ENCODE measurements at places on chromosomes 4 and X. TPM values are rescaled to one million over a fixed set of nuclear protein-coding genes. Genes with fewer than 3 reads are reported as not detected.

- DNase-seq = no peak
Measured at GRCh38 chr4:26570596-26570995, 13.3 kb upstream of the TBC1D19 start.

- DNase-seq = no peak
Measured at GRCh38 chrX:9519546-9520216, 54.8 kb downstream of the TBL1X start.

DNA sequence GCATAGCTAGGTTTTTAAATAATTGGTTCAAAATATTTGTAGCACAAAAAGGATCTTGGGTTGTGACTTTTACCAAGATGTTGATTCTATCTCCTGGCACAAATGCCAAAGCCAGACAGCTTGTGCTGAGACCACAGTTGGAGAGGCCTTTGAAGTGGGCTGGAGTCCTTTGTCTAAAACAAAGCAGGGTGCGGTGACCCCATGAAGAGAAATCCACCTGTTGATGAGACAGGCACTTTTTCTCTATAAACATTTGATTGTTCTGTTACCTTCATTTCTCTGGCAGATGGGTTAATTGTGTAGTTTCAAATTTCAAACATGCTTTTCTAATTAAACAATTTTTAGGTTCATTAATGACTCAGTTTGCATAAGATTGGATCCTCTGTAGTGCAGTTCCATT is 56.7 kb downstream of the STOX2 start:
- DNase-seq = no peak

IL2RG gene
- total RNA-seq = 447 TPM

ZNF275 gene
- 17.4 TPM for total RNA-seq

- no peak for DNase-seq
Measured at GRCh38 chrX:139298437-139298836, 232.1 kb upstream of the F9 start.

- DNase-seq = no peak
Measured at GRCh38 chr4:126604268-126604867, 1028.4 kb upstream of the INTU start.

MAGED4B gene
- 0.42 TPM for total RNA-seq

GPR173 gene
- not detected for total RNA-seq

- DNase-seq = no peak
Measured at GRCh38 chr4:79820427-79820826, 252.6 kb downstream of the ANTXR2 start.

DNA sequence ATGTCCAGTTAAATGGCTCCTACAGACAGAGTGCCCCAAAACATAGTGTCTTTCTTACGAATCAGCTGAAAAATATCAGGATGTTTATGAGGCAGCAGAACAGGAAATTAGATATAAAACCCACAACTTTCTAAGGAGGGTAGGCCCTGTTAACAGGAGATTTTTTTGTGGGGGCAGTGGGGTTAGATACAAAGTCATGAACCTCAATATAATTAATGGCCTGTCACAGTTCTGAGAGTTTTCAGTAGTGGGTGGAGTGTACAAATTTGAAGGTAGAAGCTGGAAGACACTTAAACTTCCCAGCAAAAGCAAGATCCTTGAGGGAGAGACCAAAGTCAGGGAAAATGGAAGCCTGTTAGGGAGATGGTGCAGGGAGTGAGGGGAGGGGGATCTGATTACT is 17.4 kb downstream of the PAGE4 start:
- no peak for DNase-seq

DNA sequence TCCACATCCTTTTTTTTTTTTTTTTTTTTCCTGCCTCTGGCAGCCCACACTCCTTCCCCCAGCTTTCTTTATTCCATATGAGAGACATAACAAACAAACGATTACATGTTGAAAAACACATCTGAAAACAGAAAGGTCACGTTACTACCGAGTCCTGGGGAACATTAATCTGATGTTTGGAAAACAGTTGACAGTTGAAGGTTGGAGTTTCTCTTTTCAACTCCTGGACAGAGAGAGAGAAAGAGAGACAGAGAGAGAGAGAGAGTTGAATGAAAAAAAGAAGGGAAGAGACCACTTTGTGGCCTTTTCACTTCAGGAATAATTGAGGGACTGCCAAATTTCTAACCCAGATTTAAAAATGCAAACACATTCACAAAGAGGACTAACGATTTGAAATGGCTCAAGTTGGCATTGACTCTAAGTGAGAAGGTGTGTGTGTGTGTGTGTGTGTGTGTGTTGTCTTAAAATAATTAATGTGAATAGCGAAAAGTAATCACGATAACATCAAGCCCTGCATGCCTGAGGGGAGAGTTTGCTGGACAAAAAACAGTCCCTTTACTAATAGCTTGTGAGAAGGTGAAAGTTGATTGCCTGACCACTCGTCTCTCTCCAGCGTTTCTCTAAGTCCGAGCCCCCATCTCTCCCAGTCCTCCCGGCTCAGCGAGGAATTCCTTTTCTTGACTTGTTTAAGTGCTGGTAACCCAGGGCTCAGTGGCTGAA is 67.3 kb downstream of the FBXO8 start:
- DNase-seq = no peak

DNA sequence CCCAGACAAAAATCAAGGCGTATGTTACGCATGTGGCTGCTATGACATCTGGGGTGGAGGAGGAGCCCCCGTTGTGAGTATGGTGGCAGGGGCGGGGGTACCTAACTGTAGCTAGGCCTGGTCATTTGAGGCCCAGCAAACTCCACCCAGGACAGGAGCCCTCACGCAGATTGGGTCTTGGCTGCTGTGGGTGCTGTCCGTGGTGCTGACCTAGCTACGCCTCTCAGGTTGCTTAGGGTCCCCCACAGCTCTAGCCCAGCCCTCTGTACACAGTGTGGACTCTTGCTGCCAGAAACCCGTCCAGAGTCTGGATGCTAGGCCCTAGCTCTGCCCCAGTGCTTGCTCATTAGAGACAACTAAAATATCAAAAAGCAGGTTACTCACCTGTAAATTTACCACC is 146.7 kb upstream of the PSAPL1 start:
- DNase-seq = peak; percentile 19

DNA sequence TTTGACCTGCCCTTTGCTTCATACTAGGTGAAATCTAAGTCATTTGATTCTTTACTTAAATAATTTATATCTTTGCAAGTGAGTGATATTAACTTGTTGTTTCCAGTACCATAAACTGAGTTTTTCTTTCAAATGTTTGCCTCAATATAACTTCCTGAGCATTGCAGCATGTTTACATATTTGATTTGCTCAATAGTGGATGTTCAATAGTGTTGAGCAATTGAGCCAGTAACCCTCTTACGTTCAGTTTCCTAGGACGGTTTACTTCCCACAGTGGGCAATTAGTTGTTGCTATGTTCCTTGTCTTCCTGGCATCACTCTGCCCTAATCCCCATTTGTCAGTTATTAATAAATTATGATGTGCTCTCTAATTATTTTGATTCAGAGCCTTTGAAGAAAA is 278.5 kb downstream of the EPHA5 start:
- DNase-seq = no peak

DNA sequence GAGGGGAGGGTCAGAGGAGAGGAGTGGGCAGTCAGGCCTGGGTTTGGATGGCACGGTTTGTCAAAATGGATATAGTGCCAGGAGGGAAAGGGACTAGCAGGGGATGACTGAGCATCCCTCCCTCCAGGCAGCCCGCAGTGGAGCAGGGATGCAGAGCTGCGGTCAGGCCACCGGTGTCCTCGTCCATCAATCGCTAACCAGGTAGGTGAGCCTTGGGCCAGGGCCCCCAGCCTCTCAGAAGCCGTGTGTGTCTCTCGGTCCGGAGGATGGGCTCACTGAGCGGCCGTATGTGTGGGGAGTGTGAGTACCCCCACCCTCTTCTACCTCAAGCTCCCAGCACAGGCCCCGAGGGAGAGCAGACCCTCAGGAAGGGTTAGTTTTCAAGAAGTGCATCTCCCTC is 538 bp upstream of the CYTL1 start:
- DNase-seq = no peak

GRCh38 chr4:148454835-148455234 is 12.6 kb upstream of the NR3C2 start:
- DNase-seq = no peak

HMGN5 gene
- total RNA-seq = 3.2 TPM

GRCh38 chrX:132955690-132956089 is 2.7 kb downstream of the HS6ST2 start:
- DNase-seq = no peak

GRCh38 chrX:69133921-69134542 is 31.2 kb downstream of the PJA1 start:
- no peak for DNase-seq

DNA sequence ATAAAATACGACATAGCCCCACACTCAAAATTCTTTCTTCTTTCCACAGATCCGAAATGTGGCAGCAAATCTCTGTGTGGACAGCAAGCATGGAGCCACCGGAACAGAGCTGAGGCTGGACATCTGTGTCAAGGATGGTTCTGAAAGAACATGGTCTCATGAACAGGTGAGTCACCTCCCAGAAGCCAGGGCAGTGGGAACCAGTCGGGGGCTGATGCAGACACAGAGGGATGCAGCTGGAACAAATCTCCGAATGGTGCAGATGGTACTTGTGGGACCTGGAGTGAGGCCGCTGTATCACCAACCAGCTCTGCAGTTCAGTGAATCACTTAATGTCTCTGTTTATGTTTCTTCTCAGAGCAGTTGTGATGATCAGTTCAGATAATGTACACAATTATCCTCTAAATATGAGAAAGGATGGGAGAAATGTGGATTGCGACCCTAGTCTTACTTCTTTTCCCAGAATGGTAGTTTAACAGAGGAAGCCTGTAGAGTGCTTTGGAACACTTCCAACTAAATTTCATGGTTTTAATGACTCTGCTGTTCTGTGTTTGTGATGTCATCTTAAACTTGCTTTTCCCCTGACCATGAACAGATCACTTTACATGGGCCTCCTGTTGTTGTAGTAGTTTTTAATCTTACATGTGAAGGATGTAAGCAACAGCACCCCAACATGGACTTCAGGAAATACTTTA is 159.3 kb upstream of the GALNT7 start:
- no peak for DNase-seq

MAOB gene
- total RNA-seq = not detected

MAGEA1 gene
- not detected for total RNA-seq

DNA sequence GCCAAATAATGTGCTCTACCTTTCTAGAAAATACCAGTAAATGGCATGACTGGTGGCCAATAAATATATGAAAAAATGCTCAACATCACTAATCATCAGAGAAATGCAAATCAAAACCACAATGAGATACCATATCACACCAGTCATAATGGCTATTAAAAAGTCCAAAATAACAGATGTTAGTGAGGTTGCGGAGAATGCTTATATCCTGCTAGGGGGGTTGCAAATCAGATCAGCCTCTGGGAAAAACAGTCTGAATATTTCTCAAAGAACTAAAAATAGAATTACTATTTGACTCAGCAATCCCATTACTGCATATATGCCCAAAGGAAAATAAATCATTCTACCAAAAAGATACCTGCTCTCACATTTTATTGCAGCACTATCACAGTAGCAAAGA is 115.1 kb downstream of the RASGEF1B start:
- DNase-seq = no peak

GRCh38 chr4:104967034-104967401 is 179.7 kb upstream of the TET2 start:
- DNase-seq = peak; percentile 10

GRCh38 chrX:47976254-47977151 is 27.3 kb downstream of the ZNF182 start:
- DNase-seq = no peak

- DNase-seq = peak; percentile 14
Measured at GRCh38 chrX:53287493-53288138, 6.2 kb upstream of the IQSEC2 start.

GRCh38 chr4:79623021-79623870 is 215.2 kb upstream of the GK2 start:
- no peak for DNase-seq

- no peak for DNase-seq
Measured at GRCh38 chr4:66331761-66332160, 661.5 kb upstream of the EPHA5 start.

GRCh38 chr4:91092398-91092980 is 965.3 kb downstream of the CCSER1 start:
- DNase-seq = no peak

DNA sequence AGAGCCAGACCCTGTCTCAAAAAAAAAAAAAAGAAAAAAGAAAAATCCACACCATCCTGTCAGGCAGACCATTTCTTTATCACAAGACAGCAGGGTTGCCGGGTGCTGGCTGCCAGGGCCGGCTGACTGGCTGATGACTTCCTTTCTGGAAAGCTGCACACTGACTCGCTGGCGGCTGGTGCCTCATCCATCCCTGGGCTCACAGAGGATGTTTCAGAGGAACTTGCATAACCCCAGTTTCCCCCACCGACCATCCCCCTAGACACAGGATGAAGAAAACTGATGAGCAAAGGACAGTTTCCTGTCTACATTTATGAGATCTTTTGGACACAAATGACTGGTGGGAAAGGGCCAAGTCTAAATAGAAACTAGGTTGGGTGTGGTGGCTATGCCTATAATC is 14.1 kb downstream of the HPSE start:
- DNase-seq = peak; percentile 18

DNA sequence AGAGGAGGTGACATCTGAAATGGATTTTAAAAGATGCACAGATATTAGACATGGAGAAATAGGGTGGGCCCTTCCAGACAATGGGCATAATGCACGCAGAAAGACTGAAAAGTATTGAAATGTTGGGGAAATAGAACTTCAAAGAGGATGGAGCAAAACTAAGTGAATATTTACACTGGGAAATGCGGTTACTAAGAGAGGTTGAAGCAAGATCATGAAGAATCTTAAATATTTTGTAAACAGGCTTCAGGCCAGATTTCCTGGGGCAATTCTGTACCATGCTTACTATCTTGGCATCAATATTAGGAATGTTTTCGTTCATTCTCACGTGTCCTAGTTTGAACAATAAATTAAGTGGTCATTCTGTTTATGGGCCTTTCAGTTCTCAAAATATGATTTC is 216.3 kb downstream of the ADAMTS3 start:
- no peak for DNase-seq

DNA sequence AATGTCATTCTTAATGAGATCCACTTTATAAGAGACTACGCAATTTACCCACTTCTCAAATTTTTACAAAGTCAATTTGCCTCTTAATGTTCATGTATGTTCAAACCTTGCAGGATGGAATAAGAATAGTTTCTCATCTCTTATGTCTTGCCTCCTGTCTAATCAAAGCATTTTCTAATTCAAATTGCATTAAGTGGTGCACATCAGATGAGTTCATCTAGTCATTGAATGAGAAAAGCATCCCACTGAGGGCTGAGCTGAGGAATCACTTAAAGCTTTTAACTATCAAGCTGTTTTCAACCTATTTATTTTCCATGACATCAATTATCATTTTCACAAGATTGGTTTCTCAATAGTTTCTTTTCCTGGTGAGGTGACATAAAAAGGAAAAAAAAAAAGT is 1964.0 kb downstream of the PCDH7 start:
- no peak for DNase-seq

GRCh38 chr4:159367781-159368080 is 264.9 kb downstream of the RAPGEF2 start:
- no peak for DNase-seq

- DNase-seq = no peak
Measured at GRCh38 chr4:39614487-39615162, 24.0 kb downstream of the SMIM14 start.

DNA sequence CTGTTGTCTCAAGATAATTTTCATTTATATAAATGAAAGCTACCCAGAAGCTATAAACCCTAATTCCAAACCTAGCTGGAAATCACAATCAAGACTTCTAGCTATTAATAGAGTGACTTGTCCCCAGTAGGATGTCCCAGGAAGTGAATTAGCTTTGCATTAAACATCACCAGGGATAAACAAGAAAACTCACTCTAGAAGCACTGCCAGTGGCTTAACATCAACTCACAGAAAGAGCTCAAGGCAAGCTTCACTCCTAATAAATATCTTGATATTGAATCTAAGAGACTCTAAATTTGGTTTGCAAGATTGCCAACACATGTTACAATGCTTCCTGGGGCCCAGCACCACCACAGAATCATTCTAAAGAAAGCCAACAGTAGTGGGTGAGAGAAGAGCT is 468.7 kb upstream of the FAM241A start:
- DNase-seq = no peak
